Smooth muscle cell of the brain vasculature (primary cell): ENCODE measurements at places on chromosomes 4 and X.

DNA sequence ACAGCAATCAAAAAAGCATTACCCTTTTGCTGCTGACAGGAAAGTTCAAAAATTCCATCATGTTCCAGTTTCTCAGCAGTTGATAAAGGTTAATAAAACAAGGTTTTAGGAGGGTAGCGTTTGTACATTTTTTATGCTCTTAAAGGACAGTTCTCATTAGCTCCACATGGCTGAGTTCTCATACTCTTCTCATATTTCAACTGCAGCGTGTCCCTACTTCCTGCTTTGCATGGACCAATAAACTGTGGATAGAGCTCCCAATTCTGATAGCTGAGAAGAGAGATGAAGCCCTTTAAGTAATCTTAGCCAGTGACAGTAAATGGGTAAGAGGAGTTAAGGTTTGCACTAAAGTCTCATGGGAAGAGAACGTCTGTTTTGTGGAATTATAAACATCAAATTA is 53.5 kb downstream of the SPANXA2 start:
- DNase-seq: no peak

DNA sequence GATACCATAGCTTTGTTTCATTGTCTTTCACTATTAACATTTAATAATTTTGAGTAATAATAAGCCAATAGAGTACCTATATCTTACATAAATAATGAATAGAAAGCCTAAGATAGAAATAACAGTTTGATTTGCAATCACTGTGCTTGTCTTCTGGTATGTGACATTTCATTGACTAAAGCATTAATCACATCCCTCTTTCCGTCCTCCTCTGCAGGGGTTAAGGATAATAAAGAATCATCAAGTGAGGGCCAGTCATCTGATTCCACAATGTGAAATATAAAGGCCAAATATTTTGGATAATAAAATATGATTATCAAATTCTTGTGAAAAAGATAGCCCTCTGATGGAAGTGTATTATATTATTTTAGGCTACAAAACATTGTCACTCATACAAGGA is 2073.4 kb downstream of the ARAP2 start:
- DNase-seq: no peak

DNA sequence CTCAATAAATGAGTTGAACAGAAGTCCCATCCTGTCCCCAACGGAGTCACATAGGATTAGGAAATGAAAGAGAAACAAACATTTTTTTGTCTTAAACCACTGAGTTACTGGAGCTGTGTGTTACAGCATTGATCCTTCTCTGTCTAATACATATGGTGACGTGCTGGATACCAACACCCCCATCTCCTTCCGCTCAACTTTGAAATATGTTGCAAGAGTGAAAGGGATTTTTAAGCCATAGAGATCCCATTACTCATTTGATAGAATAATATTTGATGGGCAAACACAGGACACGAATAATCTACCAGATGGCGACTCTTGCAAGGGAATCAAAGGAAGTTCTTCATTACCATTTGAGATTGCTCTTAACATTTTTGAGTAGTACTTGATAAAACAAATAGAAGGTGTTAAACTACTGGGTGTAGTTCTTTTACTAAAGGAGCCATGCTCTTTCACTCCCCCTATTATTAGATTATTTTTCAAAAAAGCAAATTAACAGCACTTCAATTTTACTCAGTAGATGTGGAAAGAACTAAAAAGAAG is 140.5 kb downstream of the PACRGL start:
- no peak for DNase-seq

- DNase-seq: no peak
Measured at GRCh38 chrX:97384685-97385084, 501.0 kb downstream of the RPA4 start.

GRCh38 chr4:141458501-141458900 is 177.9 kb upstream of the IL15 start:
- DNase-seq: no peak

GRCh38 chrX:129449148-129449547 is 74.1 kb downstream of the SMARCA1 start:
- no peak for DNase-seq

DNA sequence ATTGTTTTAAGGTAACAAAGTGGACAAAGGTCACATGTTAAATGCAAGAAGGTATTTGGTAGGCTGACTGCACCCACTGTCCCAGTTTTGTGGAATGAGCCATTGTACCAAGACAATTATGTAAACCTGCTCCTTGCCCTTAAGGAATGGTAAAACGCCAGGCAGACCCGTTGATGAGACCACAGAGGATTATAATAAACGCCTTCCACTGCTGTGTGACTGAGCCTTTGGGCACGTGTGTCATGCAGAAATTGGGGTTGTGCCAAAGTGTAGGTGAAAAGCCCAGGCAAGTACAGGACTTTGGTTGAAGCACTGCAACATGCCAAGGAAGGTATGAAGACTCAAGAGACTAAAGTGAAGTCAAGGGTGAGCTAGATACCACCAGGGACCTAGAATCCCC is 59.7 kb downstream of the LRRC66 start:
- DNase-seq: no peak

- no peak for DNase-seq
Measured at GRCh38 chrX:22314211-22314610, 41.5 kb downstream of the CBLL2 start.

GRCh38 chrX:14354521-14354920 is 174.8 kb upstream of the GLRA2 start:
- DNase-seq: no peak

GRCh38 chr4:41631523-41631922 is 93.6 kb downstream of the LIMCH1 start:
- no peak for DNase-seq

DNA sequence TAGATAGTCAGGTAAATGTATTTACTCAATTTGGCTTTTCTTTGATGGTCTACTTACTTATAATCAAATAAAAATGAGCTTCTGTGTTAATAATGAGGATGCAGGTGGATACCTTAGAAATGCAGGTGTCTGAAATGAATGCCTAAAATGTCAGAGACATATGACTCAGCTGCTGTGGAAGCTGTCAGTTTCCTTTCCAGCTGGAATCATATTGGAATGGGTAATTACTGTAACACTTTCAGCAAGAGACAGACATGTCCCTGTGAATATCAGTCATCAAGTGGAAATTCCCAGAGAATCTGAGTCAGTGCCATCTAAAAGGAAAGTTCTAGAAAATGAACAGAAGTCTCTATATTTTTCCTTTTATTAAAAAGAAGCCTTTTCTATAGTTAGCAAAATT is 783.0 kb upstream of the AADAT start:
- no peak for DNase-seq

DNA sequence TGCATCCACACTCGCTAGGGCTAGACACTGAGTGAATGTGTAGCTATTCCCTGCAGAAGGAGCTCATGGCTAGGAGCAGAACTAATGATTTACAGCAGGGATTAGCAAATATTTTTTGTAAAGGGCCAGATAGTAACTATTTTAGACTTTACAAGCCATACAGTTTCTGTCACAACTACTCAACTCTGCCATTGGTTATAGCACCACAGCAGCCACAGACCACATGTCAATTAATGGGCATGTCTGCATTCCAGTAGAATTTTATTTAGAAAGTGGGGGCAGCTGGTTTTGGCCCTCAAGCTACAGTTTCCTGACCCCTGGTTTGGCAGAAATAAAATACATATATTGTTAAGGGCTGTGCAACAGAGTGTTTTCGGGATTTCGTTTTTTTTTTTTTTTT is 192.6 kb downstream of the FRMPD4 start:
- no peak for DNase-seq

DNA sequence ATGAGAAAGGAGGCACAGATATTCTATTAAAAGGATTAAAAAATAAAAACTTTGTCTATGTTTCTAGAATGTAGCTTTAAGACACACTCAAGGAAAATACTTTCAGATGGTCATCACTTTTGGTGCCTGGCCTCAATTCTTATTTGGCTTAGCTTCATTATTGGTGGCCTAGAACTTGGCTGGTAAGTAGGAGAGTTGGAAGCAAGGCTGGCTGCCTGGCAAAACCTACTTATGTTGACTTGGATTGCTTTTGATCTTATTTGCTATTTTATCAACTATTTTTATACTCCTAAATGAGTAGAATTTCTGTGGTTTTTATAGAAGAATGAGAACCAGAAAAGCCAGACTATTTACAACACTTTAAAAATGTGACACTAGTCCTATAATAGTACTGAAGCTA is 35.3 kb upstream of the JADE3 start:
- no peak for DNase-seq

DNA sequence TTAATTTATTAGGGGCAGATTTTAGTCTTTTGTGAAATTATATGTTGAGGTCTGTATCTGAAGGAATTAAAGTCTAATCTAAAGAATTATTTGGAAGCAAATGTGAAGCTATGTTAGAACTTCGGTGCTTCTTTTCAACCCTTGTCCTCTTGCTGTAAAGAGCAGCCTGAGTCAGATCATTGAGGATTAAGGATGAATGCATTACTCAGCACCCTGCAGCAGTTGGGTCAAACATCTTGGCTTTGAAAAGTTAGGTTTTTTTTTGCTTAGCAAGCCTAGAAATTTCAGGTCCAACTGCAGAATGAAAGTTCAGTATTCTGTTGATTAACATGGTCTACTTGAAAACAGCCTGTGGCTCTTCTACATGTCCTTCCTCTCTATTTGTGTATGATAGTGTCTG is 57.6 kb downstream of the SLC4A4 start:
- DNase-seq: no peak

DNA sequence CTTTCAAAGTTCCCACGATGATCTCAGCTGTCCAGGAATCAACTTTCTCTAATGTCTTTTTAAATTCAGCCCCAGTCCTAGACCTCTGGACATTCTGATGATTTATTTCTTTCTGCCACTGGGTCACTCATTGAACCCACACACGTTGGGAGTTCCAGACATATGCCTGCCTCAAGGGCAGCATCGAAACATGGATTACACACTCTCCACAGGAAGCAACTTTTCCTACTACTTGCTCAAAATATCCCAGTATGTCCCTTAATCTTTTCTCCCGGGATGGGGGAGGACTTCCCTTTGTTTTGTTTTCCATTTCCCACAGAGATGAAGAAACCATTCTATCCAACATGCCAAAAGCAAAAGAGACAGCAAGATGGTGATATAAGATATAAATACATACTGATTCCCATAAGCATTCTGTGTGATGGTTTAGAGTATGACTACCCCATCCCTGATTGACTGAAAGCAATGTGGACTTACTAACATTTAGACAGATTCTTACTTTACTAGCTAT is 79.8 kb upstream of the PPARGC1A start:
- DNase-seq: no peak

DNA sequence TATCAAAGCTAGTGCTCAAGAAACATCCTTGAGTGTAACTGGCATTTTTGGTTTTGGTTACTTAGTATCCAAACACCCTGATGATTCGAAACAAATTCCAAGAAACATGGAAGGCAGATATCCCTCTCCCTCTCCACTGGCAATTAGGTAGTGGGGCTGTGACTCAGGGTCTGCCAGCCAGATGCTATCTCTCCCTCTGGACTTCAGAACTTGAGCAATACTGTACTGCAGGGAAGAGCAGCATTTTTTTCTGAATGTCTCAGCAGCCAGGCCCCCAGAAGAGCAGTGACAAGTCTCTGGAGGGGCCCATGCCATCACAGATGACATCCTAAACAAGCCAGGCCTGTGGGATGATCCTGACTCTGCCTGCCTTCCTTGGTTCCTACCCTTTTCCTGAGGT is 37.3 kb upstream of the BCORL1 start:
- DNase-seq: no peak

DNA sequence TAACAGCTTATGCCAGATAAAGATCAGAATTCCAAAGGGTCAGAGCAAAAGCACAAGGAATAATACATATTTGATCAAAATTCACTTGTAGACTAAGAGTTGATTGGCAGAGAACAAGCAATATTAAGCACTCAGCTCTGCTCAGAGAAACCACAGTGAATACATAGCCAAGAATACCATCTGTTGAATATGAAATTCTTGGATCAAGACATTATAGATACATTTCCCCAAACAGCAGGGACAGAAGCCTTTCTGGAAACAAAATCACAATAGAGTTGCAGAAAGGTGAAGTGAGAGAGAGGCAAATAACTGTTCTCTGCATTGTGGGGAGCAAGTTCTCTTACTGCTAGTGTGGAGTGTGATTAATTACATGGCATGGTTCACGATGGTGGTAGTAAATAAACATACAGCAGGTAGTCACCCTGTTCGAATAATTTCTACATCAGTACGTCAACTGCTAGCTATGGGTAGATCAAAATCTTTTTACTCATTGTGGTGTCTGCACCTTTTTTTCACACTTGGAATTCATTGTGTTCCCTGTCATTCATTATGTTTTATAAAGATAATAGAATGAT is 366.7 kb downstream of the PCDH7 start:
- no peak for DNase-seq

DNA sequence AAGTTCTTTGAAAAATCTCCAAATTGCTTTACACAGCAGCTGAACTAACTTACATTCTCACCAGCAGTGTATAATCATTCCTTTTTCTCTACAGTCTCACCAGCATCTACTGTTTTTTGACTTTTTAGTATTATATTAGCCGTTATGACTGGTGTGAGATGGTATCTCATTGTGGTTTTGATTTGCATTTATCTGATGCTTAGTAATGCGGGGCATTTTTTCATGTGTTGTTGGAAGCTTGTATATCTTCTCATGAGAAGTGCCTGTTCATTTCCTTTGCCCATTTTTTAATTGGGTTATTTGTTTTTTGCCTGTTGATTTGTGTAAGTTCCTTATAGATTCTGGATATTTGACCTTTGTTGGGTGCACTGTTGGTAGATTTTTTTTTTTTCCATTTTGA is 931.7 kb downstream of the CENPC start:
- DNase-seq: no peak

DNA sequence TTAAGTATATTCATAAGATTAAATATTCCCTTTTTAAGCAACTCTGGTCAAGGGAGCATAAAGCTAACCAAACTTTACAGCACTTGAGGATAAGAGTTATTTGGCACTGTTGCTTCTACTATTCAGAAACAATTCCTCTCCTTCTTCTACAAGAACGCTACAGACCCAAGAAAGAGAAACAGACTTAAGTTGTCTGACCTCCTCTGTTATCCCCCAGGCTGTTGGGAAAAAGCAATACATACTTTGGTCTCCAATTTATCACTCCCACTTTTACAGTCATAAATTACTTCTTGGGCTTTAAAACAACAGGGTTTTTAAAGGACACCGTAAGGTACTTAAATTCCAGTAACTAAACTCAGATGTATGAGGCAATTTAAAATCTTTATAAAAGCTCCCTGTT is 147.4 kb downstream of the COL25A1 start:
- DNase-seq: no peak

GRCh38 chrX:65528705-65529340 is 5.8 kb downstream of the LAS1L start:
- no peak for DNase-seq

- no peak for DNase-seq
Measured at GRCh38 chr4:169795585-169795984, 37.8 kb upstream of the HPF1 start.
